ENCODE measurements at places on chromosomes 1 and 21.

DNA sequence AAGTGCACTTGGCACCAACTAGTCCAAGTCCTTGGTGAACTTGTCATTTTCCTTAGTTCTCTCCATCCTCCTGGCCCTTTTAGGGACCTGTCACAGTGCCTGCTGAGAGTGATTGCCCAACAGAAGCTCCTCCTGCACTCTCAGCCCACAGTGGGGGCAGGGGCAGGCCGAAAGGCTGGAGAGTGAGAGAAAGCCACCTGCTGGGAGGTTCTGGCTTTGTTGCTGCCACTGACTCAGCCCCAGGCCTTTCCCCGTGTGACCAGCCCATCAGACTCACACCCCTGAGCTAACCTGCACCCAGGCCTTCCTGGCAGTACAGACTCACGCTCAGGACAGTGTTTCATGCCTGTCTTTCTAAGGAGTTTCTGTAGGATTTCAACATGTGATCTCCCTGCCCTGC is 17.1 kb upstream of the PROK1 start:
- DNase-seq = no peak

DNA sequence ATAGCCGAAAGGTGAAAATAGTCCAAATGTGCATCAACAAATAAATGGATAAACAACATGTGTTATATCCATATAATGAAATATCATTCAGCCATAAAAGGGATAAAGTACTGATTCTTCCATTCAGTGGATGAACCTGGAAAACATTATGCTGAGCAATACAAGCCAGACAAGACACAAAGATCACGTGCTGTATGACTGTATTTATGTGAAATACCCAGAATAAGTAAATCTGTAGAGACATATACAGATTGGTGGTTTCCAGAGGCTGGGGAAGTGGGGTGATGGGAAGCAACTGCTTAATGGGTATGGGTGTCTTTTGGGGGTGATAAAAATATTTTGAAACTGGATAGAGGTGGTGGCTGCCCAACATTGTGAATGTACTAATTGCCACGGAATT is 13.3 kb upstream of the GSTM4 start:
- no peak for DNase-seq

DNA sequence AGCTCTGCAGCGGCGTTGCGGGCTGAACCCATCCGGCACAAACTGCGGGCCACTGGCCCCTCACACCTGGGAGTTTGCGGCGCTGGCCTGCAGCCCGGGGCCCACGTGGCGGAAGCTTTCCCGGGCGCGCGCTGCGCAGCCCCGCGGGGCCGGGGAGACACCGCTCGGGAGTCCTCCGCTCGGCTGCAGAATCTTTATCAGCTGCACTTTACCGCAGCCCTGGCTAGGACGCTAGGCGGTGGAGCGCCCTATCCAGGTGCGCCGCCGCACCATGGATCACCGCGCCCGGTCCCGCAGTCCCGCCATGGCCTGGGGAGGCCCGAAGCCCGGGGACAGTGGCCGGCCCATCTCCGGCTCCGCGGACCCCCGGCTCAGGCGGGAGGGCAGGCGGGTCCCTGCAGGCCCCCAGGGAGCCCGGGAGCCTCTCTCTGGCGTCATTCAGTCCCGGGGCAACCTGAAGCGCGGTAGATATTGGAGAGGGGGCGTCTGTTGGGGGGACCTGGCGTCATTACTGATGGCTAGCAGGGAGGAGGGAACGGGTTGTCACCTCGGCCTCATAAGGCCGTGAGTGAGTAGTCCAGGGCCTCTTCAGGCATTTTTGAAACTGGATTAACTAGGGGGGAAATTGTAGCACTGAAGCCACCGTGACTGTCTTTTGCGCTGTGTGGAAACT is 5.7 kb upstream of the OLIG2 start:
- DNase-seq = no peak

DNA sequence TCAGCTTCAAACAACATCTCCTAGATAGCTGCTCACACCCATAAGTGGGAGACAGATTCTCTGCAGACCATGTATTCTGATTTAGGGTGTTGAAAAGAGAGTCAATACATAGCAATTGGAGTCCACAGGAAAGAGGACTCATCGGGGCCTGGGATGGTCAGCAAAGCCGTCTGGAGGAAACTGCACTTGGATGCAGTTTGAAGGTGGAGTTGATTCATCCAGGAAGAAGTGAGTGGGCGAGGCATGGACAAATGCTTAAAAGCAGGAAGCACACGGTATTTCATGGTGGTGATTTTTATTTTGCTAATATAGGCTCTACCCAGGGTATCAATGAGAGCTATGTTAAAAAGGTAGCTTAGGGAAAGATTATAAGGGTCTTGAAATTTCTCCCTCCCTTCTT is 36.8 kb upstream of the DIRAS3 start:
- DNase-seq = no peak

DNA sequence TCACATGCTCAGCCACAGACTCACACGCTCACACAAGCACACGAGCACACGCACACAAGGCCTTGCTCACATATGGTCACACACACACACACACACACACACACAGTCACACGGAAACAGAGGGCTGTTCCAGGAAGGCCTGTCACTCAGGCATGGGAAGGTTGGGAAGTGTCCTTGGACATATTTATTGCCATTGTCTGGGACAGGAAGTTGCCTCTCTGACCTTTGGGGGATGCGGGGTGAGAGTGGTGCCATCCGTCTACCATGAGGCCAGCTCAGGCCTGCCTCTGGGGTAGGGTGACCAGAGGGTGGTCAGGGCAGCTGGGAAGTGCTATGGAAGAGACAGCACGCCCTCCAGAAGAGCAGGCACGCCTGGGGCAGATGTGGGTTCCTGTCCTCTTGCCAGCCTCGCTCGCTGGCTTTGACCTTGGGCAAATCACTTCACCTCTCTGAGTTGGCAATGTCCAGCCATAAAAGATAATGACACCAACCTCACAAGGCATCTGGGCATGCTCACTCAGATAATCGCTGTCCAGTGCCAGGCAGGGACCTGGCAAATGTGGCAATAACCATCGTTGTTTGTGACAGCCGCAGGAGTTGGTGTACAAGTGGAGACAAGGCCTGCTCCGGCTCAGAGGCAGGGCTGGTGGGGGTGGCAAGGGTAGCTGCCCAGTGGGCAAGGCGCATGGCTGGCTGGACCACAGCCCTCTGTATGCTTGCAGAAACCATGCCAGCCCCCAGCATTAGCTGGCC is 8.0 kb upstream of the GUCA2A start:
- no peak for DNase-seq

- no peak for DNase-seq
Observed at GRCh38 chr1:79667848-79668696, 661.5 kb upstream of the ADGRL4 start.

Measured in NCI-H1694 treated with DMSO at 0.1 percent for 48 hours (cell line).